ENCODE measurements at places on chromosomes 2 and 18.

DNA sequence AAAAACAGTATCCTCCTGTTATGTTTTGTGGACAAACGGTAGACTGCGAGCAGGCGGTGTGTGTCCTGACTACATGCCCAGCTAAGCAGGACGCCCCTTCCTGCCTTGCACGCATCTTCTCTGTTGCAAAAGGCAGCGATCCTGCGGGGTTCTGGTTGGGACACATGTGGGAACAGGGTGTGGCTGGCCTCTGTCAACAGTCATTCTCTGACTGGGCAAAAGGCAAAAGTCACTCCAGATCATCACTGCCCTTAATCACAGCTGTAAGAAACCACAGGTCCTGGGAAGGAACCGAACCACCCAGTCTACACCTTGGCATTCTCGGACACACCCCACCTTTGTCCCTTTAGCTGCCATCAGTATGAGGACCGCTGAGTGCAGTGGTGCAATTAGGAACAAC, 44.3 kb upstream of the TMEM87B start:
- no peaks in the 10 kb centered on the region for H3K27me3 ChIP-seq
- H3K4me1 ChIP-seq: no peaks in the 10 kb centered on the region
- no peak for DNase-seq
- H3K36me3 ChIP-seq: no peaks in the 10 kb centered on the region
- H3K4me3 ChIP-seq: no peak overlapping the region

- H3K27ac ChIP-seq: no peak overlapping the region
- no peak overlapping the region for H3K4me3 ChIP-seq
- H3K36me3 ChIP-seq: no peaks in the 10 kb centered on the region
Observed at GRCh38 chr18:27715751-27716150, 461.2 kb downstream of the CDH2 start.

GRCh38 chr2:240917684-240918257, 11.6 kb downstream of the CROCC2 start:
- peak; percentile 10 for DNase-seq
- no peaks in the 10 kb centered on the region for H3K27me3 ChIP-seq
- H3K4me1 ChIP-seq: peaks cover 12% of the 10 kb centered on the region
- H3K27ac ChIP-seq: no peak overlapping the region
- no peak overlapping the region for H3K4me3 ChIP-seq
- no peaks in the 10 kb centered on the region for H3K36me3 ChIP-seq

DNA sequence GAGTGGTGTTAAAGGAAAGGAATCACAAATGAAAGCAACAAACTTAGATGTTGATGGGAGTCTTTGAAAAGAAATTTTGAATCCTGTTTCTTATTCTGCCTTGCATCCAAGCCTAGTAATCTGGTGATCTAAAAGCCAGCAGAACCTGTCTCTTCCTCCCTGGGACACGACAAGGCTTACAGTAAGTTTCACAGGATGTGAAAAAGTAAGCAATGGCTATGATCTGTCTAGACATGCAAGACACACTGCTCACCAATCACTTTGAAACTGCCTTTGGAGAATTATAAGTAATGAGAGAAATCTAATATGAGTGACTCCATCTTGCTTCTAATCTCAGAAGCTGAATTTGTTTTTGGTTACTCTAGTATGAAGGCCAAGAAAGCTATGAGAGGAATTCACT, 103.7 kb downstream of the KCNH7 start:
- no peak for DNase-seq
- H3K4me1 ChIP-seq: peaks cover 17% of the 10 kb centered on the region

- DNase-seq: peak; percentile 21
- peak overlapping the region; percentile 63 for H3K4me3 ChIP-seq
- no peaks in the 10 kb centered on the region for H3K36me3 ChIP-seq
- H3K27ac ChIP-seq: peak overlapping the region; percentile 91
- H3K27me3 ChIP-seq: no peaks in the 10 kb centered on the region
Observed at GRCh38 chr18:31498574-31499524, 872 bp downstream of the DSG2 start.

DNA sequence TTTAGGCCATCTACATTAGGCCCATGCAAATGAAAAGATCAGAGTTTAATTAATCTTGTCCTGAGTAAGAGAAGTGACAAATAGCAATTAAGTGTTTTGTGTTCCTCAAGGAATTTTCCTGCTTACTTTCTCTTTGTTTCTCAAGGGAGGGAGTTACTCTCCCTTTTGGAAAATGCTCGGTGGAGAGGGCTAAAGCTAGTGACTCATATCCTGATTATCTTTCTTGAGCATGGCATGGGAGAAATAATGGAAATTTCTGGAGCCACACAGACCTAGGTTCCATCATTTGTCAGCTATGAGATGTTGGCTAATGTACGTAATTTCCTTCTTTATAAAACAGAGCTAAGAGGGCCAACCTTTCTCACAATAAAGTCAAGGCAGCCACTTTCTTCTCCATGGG, 177.1 kb downstream of the ETAA1 start:
- H3K4me3 ChIP-seq: no peak overlapping the region
- H3K36me3 ChIP-seq: no peaks in the 10 kb centered on the region
- DNase-seq: no peak
- no peak overlapping the region for H3K27ac ChIP-seq
- H3K27me3 ChIP-seq: no peaks in the 10 kb centered on the region

- no peak overlapping the region for H3K4me3 ChIP-seq
- no peak for DNase-seq
- H3K27me3 ChIP-seq: no peaks in the 10 kb centered on the region
- H3K36me3 ChIP-seq: no peaks in the 10 kb centered on the region
- no peak overlapping the region for H3K27ac ChIP-seq
Observed at GRCh38 chr2:36478332-36478738, 119.6 kb downstream of the FEZ2 start.

DNA sequence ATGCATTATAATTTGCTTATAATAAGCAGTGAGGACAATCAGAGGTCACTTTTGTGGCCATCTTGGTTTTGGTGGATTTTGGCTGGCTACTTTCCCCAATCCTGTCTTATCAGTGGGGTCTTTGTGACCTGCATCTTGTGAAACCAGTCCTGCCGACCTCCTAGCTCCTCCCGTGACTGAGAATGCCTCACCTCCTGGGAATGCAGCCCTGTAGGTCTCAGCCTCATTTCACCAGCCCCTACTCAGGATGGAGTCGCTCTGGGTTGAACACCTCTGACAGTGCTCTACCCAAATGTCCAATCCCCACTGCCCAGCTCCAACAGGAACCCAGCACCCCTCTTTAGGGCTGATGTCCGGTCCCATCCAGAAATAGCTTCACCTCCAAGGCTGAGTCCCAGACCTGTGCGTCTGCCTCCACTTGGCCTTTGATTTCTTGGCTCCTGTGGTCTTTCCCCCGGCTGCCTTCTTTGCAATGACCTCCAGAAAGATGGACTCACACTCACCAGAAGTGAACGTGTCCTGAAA, 31.3 kb upstream of the PXDN start:
- DNase-seq: no peak
- no peak overlapping the region for H3K27ac ChIP-seq
- no peaks in the 10 kb centered on the region for H3K27me3 ChIP-seq
- H3K36me3 ChIP-seq: no peaks in the 10 kb centered on the region
- H3K4me1 ChIP-seq: no peaks in the 10 kb centered on the region
- H3K4me3 ChIP-seq: no peak overlapping the region
